ENCODE measurements at places on chromosomes 11 and 22.

DNA sequence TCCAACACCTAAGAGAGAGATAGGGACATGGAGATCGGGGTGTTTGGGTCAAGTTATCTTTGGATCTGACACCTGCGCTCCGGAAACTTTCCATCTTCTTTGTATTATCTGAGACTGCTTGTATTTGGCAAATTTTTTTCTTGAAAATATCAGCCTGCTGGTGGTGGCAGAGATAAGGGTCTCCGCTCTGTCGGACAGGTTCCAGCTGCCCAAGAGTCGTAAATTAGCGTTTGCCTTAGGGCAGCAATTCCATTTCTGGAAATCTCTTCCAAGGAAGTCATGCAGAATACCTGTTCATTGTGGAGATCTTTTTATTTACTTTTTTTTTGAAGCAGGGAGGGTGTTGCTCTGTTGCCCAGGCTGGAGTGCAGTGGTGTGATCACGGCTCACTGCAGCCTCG is 19.5 kb upstream of the CSNK1E start:
- DNase-seq, result no peak

DNA sequence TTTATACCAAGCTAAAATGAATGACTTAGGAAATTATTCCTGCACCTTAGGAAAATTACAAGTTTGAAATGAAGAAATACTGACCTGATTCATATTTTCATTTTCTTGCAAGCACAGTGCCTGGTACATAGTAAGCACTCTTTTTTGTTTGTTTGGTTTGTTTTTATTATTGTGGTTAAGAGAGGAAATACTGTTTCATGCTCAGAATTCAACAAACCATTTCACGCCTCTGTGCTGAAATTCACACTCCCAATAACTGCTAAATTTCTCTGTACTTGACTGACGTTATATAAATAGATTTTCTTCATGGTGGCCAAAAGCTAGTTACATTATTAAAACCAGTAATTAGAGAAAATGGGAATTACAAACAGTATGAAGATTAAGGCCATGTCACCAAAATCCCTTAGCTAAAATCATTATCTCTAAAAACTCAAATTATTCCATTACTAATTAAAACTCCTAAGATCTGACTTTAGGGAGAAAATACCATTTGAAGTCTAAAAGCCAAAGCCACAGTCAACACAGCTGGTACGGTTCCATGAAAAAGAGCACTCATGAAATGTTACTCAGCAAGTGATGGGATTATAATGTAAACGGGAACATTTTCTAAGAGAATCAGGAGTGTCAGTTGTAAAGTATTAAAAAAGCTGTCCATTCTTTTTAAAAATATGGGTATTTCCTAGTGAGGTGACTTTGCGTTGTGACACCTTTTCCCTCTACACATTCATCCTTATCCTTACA is 77.8 kb upstream of the DDI1 start:
- DNase-seq, result no peak

- peak; percentile 81 for DNase-seq
Measured at GRCh38 chr11:70399681-70400112, 1.4 kb downstream of the CTTN start.

DNA sequence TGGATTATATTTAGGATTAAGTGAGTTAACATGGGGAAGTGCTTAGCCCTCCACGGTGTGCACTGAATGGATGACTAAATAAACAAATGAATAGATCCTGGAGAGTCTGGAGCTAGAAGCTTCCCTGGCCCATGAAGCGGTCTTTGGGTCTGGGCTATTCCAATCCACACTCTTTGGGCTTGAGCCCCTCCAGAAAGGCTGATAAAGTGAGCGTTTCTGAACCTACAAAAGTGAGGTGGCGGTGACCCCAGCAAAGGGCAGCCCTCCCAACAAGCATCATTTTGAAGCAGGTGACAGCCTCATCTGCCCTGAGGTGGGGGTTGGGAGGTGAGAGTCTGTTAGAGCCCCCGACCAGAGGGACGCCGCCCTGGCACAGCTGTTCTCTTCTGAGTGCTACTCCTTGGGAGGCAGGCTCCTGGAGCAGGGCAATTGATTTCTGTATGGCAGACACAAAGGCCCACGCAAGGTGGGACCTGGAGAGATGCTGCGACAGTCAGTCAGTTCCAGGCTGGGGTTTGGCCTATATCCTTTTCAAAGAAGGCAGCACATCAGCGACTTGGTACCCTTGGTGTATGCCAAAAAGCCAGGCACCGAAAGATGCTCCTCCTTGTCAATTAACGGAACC is 157.8 kb downstream of the CACNA1I start:
- no peak for DNase-seq

- no peak for DNase-seq
Measured at GRCh38 chr11:77371646-77372045, 70.2 kb upstream of the GDPD4 start.

- DNase-seq, result no peak
Measured at GRCh38 chr11:94574193-94574961, 7.2 kb downstream of the PIWIL4 start.

- DNase-seq, result peak; percentile 68
Measured at GRCh38 chr22:36253523-36254490, 874 bp downstream of the APOL1 start.

DNA sequence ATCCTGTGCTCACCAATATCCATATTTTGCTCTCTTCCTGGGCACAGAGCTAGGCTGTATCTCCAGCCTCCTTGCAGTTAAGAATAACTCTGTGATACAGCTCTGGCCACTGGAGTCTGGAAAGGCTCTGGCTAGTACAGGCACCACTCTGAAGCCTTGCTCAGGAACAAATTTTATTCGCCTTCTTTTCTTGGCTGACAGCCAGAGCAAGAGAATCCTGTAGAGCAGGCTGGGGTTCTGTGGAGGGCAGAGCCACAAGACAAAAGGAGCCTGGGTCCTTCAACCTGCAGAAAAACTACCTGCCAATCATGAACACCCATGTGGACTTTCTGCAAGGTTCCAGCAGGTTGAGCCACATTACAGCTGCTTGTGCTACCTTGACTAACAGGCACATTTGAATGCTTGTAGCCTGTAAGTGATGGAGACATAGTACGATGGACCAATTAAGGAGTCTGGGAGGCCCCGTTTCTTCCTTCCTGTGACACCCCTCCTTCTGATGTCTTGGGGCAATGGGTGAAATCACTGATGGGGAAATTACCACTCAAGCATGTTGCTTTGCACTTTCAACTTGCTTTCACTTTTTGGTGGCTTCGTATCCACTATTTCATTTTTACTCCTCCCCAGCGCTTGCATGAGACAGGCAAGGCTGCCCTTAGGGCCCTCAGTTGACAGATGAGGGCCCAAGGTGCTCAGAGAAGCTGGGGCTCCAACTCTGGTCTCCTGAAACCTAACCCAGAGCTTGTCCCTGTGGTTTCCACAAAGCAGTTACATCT is 267.2 kb upstream of the SYN3 start:
- peak; percentile 20 for DNase-seq

GRCh38 chr11:134207538-134208239 is 16.1 kb downstream of the NCAPD3 start:
- peak; percentile 49 for DNase-seq

DNA sequence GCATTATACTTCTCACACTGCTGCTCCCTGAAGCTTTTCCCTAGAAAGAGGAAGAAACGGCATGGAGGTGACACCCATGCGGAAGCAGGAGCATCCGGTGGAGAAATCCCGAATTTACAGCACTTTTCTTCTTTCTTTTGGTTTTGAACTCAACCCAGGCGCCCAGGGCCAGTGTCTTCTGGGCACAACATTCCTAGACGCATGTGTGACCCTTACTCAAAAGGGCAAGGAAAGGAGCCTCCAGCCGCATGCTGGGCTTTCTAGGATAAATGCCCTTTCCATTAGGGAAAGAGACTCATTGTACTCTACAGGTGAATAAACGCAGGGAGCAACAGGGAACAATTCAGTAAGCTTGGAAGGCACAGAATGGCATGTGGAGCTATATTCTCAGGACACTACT is 19.5 kb downstream of the ADAMTS8 start:
- DNase-seq, result no peak

- DNase-seq, result peak; percentile 91
Measured at GRCh38 chr11:61922539-61922938, 5.2 kb upstream of the RAB3IL1 start.

DNA sequence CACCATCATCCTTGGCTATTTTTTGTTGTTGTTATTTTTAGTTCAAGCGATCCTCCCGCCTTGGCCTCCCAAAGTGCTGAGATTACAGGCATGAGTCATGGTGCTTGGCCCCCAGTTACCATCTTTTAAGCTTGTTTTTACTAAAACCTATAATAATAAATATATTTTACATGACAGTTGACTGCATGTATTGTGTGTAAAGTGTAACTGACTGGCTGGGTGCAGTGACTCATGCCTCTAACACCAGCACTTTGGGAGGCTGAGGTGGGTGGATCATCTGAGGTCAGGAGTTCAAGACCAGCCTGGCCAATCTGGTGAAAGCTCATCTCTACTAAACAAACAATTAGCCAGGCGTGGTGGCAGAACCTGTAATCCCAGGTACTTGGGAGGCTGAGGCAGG is 386.2 kb downstream of the TENM4 start:
- no peak for DNase-seq

DNA sequence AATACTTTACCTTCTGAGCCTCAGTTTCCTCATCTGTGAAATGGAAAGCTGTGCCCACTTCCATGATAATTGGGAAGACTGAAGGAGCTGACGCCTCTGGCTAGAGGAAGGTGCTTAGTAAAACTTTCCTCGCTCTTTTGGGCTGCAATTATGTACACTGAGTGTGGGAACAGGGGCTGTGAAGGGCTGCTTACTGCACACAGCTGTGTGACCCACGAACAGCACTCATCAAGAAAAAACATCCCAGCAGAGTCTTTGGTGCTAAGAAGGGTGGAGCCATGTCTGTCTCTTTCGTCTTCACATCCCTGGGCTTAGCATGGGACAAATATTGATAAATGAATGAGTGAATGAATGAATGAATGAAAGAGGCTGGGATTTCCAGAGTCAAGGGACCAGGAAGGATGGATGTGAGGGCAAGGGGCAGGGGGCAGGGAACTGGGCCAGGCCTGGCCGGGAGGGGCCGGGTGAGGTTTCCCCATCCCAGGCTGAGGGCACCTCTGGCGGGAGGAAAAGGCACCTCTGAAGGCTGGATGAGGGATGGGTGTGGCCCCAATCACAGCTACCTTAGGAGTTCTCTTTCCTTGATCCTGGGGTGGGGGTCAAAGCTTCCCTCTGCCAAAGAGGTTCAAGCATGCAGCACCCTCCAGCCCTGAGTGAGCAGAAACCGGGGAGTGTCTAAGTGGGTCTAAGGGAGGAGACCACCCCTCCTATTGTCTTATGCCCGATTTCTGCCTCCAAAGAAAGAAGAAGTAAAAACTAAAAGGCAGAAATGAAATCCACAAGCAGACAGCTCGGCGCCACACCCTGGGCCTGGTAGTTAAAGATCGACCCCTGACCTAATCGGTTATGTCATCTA is 9.2 kb upstream of the CD5 start:
- no peak for DNase-seq

DNA sequence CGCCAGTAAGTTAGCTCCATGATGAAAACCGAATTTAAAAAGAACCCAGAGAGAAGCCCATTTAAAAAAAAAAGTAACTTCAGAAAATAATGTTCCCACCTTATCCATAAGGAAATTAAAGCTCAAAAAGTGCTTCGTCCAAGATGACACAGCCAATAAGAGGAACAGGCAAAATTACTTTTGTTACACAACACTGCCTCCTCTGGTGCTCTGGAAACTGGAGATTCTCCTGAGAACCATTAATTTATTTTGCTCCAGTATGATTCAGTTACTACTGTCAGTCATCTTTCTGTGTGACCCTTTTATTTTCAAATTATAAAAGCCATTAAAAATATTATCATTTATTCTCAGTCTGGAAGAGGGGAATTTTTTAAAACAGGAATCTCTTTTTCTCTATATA is 2.0 kb downstream of the IFT27 start:
- no peak for DNase-seq

DNA sequence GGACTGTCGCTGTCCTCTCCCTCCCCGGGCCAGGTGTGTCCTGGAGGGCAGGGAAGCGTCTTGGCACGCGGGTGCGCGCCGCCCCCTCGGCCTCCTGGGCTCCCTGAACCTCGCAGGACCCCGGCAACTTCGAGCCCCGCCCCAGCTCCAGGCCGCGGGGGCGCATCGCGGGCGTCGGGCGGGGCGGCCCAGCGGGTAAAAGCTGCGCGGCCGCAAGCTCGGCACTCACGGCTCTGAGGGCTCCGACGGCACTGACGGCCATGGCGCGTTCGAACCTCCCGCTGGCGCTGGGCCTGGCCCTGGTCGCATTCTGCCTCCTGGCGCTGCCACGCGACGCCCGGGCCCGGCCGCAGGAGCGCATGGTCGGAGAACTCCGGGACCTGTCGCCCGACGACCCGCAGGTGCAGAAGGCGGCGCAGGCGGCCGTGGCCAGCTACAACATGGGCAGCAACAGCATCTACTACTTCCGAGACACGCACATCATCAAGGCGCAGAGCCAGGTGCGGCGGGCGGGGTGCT is at the start of gene CST6:
Gene CST6 (plus strand): TSS at position 224 of the 519 bp plus-strand sequence. CDS start 37 bp downstream, at position 261.
- no peak for DNase-seq

DNA sequence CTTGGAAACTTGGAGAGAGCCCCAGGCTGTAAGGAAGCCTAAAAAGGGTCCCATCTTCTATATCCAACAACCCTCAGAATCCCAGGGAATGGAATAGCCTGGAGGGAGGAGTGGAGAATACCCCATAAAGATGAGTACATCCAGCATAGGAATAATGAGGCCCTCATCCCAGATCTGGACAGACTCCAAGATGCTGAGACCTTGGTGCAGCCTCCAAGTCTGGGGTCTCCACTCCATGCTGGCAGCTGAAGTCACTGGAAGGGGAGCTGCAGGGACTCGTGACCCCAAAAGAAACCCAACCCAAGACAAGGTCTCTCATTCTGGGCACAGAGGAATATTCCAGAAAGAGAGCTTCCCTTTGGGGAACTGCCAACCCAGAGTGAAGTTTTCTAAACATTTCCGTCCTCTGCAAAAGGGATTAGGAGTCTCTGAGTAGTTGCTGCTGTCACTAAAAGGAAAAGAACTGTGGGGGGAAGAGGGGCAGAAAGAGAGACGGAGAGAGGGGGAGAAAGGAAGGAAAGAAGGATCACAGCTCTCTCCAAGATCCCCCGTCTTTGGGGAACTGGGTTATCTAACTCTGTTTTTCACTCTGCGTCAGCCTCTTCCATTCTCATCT is 589 bp downstream of the SCGB1A1 start:
- peak; percentile 83 for DNase-seq

GRCh38 chr22:30855677-30856518 is 112.7 kb downstream of the MORC2 start:
- DNase-seq, result no peak

- DNase-seq, result no peak
Measured at GRCh38 chr11:123386796-123387510, 43.1 kb upstream of the GRAMD1B start.

- no peak for DNase-seq
Measured at GRCh38 chr11:19467904-19468303, 227.2 kb upstream of the E2F8 start.

- DNase-seq, result no peak
Measured at GRCh38 chr11:27806122-27806521, 105.9 kb upstream of the BDNF start.

GRCh38 chr11:7487360-7487759 is 2.1 kb downstream of the OLFML1 start:
- no peak for DNase-seq

DNA sequence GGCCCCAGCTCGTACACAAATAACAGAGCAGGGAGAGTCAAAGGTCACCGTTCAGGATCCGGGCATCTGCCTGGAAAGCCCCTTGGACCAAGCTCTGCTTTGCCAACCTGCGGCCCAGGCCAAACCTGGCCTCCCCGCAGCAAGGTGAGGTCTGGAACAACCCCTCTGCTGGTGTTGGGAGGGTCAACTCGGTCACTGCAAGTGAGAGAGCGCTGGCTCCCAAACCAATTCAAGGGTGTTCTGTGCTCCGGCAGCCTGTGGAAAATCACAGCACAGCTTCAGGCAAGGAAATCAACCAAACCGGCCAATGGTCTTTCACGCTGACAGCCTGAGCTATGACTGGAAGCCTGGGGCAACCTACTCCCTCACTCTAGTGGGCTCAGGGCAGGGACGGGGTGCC is 63.4 kb downstream of the MYH9 start:
- no peak for DNase-seq
